ENCODE measurements at places on chromosomes 5 and 9.

GRCh38 chr5:88883836-88884607 is 1.0 kb upstream of the MEF2C start:
- DNase-seq, result no peak

- no peak for DNase-seq
Observed at GRCh38 chr5:160420331-160420610, 1.4 kb upstream of the PTTG1 start.

DNA sequence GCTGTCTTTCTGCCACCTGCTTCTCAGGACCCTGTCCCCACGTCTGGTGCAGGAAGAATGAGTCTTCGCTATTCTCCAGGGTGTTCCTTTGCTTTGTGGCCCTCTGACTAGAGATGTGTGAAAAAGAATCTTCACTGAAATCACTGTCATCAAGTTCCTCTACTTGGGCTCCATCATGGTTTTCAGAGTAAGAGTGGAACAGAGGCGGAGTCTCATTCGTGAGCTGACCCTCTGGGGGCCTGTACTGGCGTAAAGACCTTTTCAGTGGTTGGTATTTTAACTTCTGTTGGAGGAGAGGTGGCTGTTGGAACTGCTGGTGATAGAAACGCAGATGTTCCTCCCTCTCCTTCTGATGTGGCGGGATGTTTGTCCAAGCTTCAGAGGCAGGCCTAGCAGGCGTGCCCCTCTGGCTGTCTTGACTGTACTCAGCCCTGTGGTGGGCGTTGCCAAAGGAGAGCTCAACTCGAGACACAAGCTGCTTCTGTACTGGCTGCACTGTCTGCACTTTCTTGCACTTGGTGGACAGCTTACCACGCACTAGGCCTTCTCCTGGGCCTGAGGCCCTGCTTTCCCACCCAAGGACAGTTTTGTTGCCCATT is 72.0 kb downstream of the KIF24 start:
- DNase-seq, result no peak

GRCh38 chr5:82334856-82335255 is 56.7 kb upstream of the RPS23 start:
- DNase-seq, result no peak

DNA sequence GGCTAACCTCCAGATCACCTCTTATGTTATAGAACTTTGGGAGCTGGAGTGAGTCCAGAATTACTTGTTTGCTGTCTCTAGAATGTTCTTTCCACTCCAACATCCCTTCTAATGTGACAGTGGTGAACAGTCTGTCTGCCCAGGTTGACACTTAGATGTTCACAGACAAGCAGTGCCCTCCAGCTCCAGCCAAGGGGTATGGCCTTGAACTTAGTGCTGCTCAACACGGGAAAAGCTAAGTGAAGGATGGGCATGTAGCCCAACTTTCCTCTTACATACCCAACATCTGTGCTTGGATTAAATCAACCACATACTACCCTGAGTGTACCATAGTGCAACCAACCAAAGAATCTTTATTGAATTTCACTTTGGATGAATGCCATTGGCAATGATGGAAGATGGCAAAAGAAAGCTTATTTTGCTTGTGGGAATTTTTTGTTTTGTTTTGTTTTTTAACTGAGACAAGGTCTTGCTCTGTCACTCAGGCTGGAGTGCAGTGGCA is 201.2 kb downstream of the NXNL2 start:
- DNase-seq, result no peak

DNA sequence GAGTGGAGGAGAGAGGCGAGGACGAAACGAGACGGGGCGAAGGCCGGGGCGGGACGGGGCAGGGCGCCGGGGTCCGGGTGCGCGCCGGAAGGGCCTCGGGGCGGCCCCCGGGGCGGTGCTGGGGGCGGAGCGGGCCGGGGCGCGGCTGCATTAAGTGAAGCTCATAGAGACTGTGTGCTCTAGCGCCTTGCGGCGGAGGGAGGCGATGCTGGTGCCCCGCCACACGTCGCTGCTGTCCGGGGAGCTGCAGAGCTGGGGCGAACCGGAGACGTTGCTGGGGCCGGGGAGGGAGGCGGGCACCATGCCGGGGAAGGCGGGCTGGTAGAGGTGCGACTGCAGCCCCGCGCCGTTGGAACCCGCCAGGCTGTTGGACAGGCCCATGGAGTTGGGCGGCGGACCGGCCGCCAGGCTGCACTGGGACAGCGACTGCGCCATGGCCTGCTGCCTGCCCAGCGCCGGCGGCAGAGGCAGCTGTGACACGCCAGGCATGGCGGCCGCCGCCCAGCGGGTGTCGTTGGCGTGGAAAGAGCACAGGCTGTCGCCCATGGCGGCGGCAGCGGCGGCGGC is 8.3 kb downstream of the OTP start:
- DNase-seq, result no peak

DNA sequence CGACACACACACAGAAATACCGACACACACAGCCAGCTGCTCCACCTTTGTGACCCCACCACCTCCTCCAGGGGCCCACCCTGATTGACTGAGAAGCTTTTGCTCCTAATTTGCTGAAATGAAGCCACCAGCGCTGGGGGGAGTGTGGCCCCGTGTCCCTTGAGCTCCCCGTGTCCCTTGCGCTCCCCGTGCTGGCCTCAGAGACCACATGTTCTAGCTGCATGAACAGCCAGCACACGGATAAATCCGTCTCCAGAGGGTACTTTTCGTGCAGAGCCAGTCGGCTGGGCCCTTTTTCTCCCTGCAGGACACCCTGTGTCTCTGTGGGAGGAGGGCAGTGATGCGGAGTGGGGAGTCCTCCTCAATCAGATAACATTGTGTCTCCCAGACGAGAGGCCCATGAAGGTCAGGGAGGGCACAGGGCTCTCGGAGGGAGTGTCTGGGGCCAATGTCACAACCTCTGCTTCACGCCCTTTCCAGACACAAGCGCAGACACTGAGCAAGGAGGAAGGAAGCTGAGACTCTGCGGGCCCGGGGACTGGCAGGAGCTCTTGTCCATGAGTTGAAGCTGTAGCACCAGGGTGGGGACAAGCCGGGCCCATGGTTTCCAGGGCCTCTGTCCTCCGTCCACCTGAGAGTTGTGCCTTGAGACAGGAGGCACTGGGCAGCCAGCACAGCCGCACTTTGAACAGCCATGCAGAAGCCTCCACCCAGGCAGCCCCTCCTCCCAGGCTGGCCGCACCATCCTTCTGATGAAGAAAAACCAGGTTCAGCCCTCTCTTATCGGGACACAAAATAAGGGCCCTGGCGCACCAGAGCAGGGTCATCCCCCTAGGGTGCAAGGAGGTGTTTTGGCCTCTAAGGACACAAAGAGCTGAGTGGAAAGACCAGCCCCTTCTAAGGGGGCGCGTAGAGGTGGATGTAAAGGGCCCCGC is 36.4 kb upstream of the SLC6A19 start:
- DNase-seq, result no peak

DNA sequence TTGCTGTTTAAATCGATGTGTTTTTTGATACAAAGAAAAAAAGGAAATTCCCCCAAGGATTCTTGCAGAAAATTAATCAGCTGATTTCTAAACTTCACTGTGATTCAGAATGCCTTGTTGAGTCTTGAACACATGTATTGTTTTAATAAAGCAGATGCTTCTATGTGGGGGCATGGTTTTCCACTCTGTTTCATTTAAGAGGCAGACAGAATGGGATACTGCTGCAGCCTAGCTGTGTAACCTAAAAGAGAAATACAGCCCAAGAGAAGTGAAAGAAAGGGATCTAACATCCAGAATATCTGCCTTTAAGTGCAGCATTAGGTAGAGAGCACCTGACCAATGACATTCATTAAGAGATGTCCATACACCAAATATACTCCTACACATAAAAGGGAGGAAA is 365.1 kb upstream of the CCNH start:
- DNase-seq, result no peak

DNA sequence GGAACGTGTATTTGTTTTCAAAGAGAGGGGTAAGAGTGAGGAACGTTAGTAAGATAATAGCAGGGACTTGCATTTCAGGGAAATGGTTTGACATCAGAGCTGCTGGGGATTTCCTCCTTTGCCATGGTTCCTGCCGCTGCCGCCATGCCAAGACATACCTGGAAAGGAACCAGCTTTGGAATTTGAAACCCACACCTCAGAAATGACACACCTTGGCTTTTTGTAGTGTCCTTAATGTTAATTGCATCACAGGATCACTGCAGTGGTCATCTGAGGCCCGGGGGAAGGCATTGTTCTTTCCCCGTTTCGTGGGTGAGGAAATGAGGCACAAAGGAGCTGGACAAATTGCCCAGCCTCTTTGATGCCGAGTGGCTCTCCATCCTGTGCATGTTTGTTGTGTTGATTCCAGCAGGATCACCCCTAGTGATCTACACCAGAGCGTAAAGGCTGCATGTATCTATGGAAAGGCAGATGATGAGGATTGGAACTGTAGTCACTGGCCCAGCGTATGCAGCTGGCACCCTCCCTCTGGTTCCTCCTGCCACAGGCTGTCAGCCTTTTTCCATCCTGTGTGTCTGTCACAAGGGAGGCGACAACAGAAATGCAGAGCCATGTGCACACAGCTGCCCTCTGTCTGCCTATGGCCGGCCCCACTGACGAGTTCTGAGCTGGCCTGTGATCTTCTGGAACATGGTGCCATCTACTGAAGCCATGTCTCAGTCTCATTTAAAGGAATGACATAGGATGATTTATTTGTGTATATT is 37.8 kb downstream of the SLC46A2 start:
- no peak for DNase-seq

DNA sequence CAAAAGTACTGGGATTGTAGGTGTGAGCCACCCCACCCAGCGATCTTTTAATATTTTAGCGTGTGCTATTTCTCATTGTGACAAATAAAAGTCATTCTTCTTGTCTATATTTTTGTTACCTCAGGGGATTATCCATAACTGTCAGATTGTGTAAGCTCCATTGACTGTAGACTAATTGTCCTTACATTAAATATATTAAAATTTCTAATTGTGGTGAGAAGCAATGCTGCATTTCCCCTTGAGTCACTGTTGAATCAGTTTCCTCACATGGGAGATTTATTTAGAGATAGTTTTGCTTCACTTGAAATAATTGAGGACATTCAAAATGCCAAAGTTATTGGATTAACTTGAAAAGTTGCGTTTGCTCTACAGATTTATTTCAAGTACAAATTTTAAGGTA is 782.4 kb upstream of the WWC1 start:
- no peak for DNase-seq

- no peak for DNase-seq
Observed at GRCh38 chr5:8701251-8701650, 832.3 kb downstream of the MTRR start.

- DNase-seq, result no peak
Observed at GRCh38 chr9:38079461-38080031, 10.5 kb upstream of the SHB start.

GRCh38 chr5:156201788-156202403 is 125.1 kb upstream of the SGCD start:
- no peak for DNase-seq

DNA sequence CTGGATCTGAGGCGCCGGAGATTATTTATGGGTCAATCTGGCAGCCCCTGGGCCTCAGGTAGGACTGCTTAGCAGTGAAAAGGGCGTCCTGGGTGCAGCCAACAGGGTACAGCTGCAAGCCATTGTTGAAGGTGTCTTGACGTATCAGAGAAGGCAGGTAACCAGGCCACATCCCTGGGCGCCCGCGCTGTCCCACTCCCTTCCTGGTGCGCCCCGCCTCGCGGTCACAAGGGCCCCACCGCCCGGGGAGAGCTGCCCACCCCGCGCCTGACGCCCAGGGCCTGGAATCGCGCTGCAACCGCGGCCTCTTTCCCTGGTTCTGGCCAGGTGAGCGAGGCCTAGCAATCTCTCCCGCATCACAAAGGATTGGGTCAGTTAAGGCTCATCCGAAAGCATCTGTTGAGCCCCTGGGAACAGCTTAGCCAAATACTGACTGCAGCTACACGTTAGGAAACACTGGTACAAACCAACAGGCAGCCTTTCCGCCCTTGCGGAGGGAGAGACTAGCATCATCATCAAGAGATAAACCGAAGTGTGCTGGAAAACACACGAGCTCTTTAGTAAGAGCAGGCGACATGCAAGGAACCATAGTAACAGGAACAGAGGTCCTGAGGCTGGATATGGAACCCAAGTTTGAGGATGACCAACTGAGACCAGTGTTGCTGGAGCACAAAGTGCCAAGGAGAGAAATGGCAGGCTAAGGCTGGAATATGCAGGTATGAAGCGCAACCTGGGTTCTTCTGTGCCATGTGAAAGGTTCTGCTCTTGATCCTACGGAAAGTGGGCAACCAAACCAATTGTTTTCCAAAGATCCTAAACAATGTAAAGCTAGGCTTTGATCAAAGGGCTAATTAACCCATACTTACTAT is 3.6 kb downstream of the RPS23 start:
- no peak for DNase-seq

DNA sequence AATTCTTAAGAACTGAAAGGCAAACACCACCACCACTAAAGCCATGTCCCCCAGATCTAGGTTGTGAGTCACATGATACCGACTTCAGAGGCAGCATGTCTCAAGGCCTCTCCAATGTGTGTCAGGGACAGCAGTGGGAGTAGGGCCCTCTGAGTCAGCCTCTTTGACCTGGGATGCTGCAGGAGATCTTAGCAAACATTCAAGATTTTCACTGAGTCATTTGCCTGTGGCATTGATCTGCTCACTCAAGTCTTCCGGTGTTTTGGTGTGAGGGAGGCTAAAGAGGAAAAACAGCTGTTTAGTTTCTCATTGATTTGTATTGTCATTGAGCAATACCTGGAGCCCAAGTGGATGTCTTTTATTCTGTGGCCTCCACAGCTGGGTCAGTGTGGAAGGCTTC is 36.1 kb downstream of the TMC1 start:
- peak; percentile 14 for DNase-seq

- no peak for DNase-seq
Observed at GRCh38 chr9:13131416-13131815, 148.1 kb downstream of the MPDZ start.

GRCh38 chr5:80122579-80122978 is 87.4 kb downstream of the THBS4 start:
- no peak for DNase-seq

DNA sequence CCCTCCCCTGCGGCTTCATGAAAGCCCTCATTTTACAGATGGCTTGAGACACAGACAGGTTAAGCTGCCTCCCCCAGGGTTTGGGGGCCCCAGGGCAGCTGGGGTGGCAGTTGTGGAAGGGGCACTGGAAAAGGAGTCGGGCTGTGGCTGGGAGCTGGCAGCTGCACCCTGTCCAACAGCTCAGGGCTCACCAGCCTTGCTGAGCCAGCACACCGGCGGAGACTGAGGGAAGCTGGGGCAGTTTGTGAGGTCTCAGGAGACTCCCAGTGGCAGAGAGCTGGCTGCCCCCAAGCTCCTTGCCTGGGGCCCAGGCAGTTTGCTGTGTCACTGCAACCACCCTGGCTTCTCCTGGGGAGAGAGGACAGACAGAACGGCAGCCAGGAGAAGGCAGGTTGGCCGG is 34.8 kb upstream of the RAPGEF1 start:
- DNase-seq, result no peak

GRCh38 chr5:158080112-158080511 is 221.2 kb upstream of the CLINT1 start:
- DNase-seq, result no peak

DNA sequence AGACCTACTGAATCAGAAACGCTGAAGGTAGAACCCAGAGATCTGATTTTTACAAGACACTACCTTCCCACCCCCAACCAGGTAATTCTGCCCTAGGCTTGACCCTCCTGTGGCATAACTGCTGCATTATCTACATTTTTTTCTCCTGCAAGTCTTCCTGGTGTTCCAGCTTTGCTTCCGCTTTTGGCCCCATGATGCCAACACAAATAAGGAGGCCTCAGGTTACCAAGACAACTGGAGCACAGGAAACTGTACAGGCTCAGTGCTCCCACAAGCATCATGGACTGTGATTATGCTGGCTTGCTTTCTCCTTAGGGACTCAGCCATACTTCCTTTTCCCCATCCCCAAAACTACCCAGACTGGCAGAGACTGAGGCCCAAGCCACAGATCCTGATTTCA is 6.6 kb upstream of the MSMP start:
- no peak for DNase-seq

Data from hematopoietic multipotent progenitor cell treated with erythropoietin and hydrocortisone succinate and interleukin-3 and kit ligand, for 15 days (in vitro differentiated cells).